A673 (cell line): ENCODE measurements at places on chromosomes 12 and 14.

- no peak for DNase-seq
- H3K4me3 ChIP-seq: no peak overlapping the region
- H3K4me1 ChIP-seq: no peaks in the 10 kb centered on the region
- no peak overlapping the region for H3K27ac ChIP-seq
- H3K36me3 ChIP-seq: no peaks in the 10 kb centered on the region
- H3K27me3 ChIP-seq: no peaks in the 10 kb centered on the region
These were observed 158.5 kb upstream of the HMGA2 start for GRCh38 chr12:65665817-65666216.

GRCh38 chr12:40158592-40159111 is 52.8 kb upstream of the SLC2A13 start:
- H3K27ac ChIP-seq: no peak overlapping the region
- H3K4me1 ChIP-seq: no peaks in the 10 kb centered on the region
- no peaks in the 10 kb centered on the region for H3K36me3 ChIP-seq
- H3K4me3 ChIP-seq: no peak overlapping the region

GRCh38 chr12:42961395-42961794 is 371.8 kb upstream of the PRICKLE1 start:
- no peak for DNase-seq
- H3K4me1 ChIP-seq: no peaks in the 10 kb centered on the region
- H3K4me3 ChIP-seq: no peak overlapping the region
- H3K27ac ChIP-seq: no peak overlapping the region
- H3K27me3 ChIP-seq: no peaks in the 10 kb centered on the region

GRCh38 chr14:64760146-64760755 is 56.0 kb downstream of the PLEKHG3 start:
- H3K27ac ChIP-seq: no peak overlapping the region
- H3K4me3 ChIP-seq: no peak overlapping the region
- peak; percentile 63 for DNase-seq
- H3K27me3 ChIP-seq: no peaks in the 10 kb centered on the region
- H3K36me3 ChIP-seq: no peaks in the 10 kb centered on the region

GRCh38 chr12:124279846-124280360 is 15.0 kb upstream of the RFLNA start:
- no peaks in the 10 kb centered on the region for H3K36me3 ChIP-seq
- DNase-seq: no peak
- H3K4me1 ChIP-seq: no peaks in the 10 kb centered on the region
- peaks cover 44% of the 10 kb centered on the region for H3K27me3 ChIP-seq
- no peak overlapping the region for H3K4me3 ChIP-seq
- no peak overlapping the region for H3K27ac ChIP-seq

DNA sequence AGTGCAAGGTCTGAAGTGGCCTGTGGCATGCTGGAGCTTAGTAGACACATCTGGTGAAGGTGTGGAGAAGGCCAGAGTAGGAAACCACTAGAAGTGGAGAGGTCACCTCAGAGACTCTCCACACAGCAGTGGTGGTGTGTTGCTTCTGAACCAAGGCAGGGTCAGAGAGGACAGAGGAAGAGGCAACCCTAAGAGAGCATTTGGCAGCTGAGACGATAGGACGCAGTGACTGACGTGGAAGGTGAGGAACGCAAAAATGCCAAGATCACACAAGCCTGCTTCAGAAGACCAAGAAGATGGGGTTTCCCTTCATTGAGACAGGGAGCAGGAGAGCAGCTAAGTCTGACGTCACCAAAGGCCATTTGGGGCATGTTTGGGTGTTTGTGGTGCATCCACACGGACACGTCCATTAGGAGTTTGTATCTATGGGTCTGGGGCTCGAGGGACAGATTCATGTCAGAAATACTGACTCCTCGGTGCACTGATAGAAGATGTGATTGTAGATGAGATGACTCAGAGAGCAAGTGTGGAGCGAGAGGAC is 338.1 kb downstream of the CACNA1C start:
- H3K27me3 ChIP-seq: no peaks in the 10 kb centered on the region
- no peak overlapping the region for H3K27ac ChIP-seq
- no peak overlapping the region for H3K4me3 ChIP-seq
- H3K4me1 ChIP-seq: no peaks in the 10 kb centered on the region

DNA sequence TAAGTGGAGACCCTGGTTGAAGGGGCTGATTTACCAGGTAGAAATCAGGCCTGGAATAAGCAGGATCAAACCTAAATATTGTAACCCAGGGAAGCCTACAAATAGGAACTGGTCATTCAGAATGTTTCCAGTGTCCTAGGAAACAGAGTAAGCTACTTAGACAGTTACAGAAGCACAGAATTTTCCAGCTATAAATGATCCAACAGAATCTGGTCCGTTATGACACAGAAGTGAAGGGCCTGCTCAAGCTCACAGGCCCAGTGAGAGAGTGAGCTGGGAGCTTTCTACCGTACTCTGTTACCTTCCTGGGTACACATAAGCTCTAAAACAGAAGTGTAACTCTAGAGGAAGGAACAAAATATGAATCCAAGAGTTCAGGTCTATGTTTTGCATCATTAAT is 119.1 kb downstream of the TTC7B start:
- DNase-seq: peak; percentile 10
- peak overlapping the region; percentile 94 for H3K27ac ChIP-seq
- peaks cover 54% of the 10 kb centered on the region for H3K4me1 ChIP-seq
- no peaks in the 10 kb centered on the region for H3K36me3 ChIP-seq
- H3K27me3 ChIP-seq: no peaks in the 10 kb centered on the region

- no peaks in the 10 kb centered on the region for H3K27me3 ChIP-seq
- no peak overlapping the region for H3K27ac ChIP-seq
- DNase-seq: no peak
These were observed 24.3 kb upstream of the GLIPR1L2 start for GRCh38 chr12:75366629-75367028.

DNA sequence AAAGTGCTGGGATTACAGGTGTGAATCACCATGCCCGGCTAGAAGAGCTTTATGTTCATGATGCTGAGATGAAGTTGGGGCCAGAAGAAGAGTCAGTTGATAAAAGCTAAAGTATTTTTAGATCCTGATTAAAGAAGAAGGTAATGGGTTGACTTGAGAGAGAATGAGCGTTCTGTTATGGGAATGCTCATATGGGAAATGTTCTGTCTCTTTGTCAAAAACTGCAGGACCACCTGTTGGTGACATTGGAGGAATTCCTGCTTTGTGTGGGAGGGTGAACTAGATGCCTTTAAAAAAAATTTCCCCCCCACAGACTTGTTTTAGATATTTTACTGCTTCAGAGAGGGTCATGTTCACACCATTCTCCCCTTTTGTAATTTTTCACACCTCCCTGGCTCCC is 6.7 kb downstream of the WDR20 start:
- H3K27ac ChIP-seq: no peak overlapping the region
- H3K36me3 ChIP-seq: no peaks in the 10 kb centered on the region
- peaks cover 2% of the 10 kb centered on the region for H3K4me1 ChIP-seq
- H3K4me3 ChIP-seq: no peak overlapping the region
- DNase-seq: no peak
- H3K27me3 ChIP-seq: no peaks in the 10 kb centered on the region

GRCh38 chr12:128521981-128522380 is 255.0 kb downstream of the TMEM132C start:
- DNase-seq: no peak
- H3K36me3 ChIP-seq: no peaks in the 10 kb centered on the region
- H3K4me3 ChIP-seq: no peak overlapping the region
- H3K4me1 ChIP-seq: no peaks in the 10 kb centered on the region
- H3K27me3 ChIP-seq: peaks cover 34% of the 10 kb centered on the region
- H3K27ac ChIP-seq: no peak overlapping the region

DNA sequence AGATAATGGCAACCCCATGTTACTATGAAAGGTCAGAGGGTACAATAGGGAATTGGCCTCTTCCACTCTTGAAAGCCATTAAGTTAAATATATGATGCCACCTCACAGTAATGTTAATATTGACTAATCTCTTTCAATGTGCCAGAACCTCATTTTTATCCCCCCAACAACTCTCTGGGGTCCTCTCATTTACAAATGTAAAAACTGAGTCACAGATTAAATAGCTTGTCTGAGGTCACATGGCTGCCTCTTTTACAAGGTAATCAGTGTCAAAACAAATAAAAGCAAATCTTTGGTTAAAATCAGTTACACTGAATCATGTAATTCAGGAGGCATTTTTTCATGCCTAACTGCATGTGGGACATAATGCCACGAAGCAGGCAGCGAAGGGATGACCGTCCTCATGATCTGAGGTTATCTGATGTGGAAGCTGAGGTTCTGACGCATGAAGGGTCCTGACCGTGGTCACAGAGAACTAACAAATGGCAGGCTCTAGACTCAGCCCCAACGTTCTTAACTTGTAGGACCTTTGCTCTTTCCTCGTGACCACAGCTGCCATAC is 78.5 kb downstream of the PTPN21 start:
- DNase-seq: no peak
- H3K36me3 ChIP-seq: no peaks in the 10 kb centered on the region
- H3K27ac ChIP-seq: no peak overlapping the region
- H3K4me1 ChIP-seq: no peaks in the 10 kb centered on the region
- H3K27me3 ChIP-seq: no peaks in the 10 kb centered on the region

- peaks cover 9% of the 10 kb centered on the region for H3K4me1 ChIP-seq
- peak overlapping the region; percentile 54 for H3K4me3 ChIP-seq
- DNase-seq: peak; percentile 90
- H3K27me3 ChIP-seq: no peaks in the 10 kb centered on the region
These were observed 790 bp upstream of the GPR19 start for GRCh38 chr12:12696562-12697383.

GRCh38 chr12:43969882-43970281 is 134.0 kb downstream of the TMEM117 start:
- H3K27ac ChIP-seq: peak overlapping the region; percentile 38
- H3K4me3 ChIP-seq: no peak overlapping the region
- peaks cover 54% of the 10 kb centered on the region for H3K4me1 ChIP-seq
- no peaks in the 10 kb centered on the region for H3K27me3 ChIP-seq
- no peak for DNase-seq
- no peaks in the 10 kb centered on the region for H3K36me3 ChIP-seq

- no peaks in the 10 kb centered on the region for H3K36me3 ChIP-seq
- DNase-seq: no peak
- no peak overlapping the region for H3K27ac ChIP-seq
- H3K4me3 ChIP-seq: no peak overlapping the region
These were observed 42.1 kb downstream of the GRIP1 start for GRCh38 chr12:66636771-66637170.

DNA sequence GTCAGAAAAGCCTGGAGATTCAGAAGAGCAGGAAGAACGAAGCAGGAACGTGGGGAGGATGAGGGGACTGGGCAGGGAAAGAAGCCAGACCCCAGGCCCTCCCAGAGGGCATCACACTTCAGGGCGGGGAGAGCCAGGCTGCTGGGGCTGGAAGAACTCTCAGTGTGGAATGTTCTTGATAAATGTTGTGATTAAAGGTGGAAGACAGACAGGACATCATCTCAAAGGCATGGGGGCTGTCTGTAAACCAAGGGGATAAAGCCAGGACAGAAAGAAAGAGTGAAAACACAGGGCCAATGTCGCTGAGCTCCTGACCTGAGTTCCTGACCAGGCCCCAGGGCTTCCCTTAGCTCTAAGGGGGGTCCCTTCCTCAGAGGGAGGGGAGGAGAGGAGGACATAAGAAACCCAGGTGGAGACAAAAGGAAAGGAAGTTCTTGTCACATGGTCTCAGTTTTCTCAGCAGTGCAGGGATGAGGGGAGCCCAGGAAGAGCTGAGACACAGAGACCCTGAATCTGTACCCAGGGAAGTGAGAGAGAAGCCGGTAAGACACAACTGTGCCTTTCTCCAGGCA is 56.3 kb downstream of the SETD3 start:
- H3K4me3 ChIP-seq: no peak overlapping the region
- H3K27ac ChIP-seq: no peak overlapping the region
- no peak for DNase-seq
- no peaks in the 10 kb centered on the region for H3K27me3 ChIP-seq

DNA sequence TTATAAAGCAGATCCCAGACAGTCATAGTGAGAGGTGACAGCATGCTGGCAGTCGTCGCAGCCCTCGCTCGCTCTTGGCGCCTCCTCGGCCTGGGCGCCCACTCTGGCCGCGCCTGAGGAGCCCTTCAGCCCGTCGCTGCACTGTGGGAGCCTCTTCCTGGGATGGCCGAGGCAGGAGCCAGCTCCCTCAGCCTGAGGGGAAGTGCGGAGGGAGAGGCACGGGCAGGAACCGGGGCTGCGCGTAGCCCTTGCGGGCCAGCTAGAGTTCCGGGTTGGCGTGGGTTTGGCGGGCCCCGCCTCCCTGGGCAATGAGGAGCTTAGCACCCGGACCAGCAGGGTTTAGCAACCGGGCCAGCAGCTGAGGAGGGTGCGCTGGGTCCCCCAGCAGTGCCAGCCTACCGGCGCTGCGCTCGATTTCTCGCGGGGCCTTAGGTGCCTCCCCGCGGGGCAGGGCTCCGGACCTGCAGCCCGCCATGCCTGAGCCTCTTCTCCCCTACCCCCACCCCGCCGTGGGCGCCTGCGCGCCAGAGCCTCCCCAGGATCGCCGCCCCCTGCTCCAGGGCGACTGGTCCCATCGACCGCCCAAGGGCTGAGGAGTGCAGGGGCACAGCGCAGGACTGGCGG is 451.2 kb upstream of the DCN start:
- no peak for DNase-seq
- no peaks in the 10 kb centered on the region for H3K36me3 ChIP-seq
- H3K4me1 ChIP-seq: no peaks in the 10 kb centered on the region
- H3K4me3 ChIP-seq: no peak overlapping the region
- H3K27me3 ChIP-seq: no peaks in the 10 kb centered on the region

DNA sequence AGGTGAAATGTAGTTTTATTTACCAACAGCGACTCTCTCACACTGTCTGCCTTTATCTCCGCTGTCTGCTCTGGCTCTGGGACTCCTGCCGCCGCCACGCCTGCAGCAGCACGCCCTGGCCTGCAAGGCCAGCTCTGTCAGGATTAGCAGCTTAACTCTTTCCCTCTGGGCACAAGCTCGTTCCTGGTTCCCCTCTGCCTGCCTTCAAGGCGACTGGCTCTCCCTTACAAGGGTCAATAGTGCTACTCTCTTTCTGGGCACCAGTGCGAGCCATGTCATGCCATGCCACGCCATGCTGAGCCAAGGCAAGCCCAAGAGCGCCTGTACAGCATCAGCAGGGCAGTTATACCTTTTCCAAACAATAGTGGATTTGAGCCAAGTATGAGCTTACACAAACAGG is 3.6 kb upstream of the CLEC2B start:
- no peaks in the 10 kb centered on the region for H3K27me3 ChIP-seq
- peaks cover 4% of the 10 kb centered on the region for H3K4me1 ChIP-seq
- no peak for DNase-seq
- no peak overlapping the region for H3K4me3 ChIP-seq
- no peak overlapping the region for H3K27ac ChIP-seq

GRCh38 chr12:31828071-31828470 is 99.2 kb upstream of the AMN1 start:
- no peaks in the 10 kb centered on the region for H3K27me3 ChIP-seq
- DNase-seq: no peak
- no peaks in the 10 kb centered on the region for H3K36me3 ChIP-seq
- H3K4me1 ChIP-seq: no peaks in the 10 kb centered on the region
- no peak overlapping the region for H3K4me3 ChIP-seq

- H3K4me3 ChIP-seq: no peak overlapping the region
- H3K27me3 ChIP-seq: no peaks in the 10 kb centered on the region
- H3K36me3 ChIP-seq: no peaks in the 10 kb centered on the region
- DNase-seq: no peak
These were observed 622.4 kb upstream of the TBX3 start for GRCh38 chr12:115306380-115306779.
